ENCODE measurements at places on chromosomes 7 and 10.

DNA sequence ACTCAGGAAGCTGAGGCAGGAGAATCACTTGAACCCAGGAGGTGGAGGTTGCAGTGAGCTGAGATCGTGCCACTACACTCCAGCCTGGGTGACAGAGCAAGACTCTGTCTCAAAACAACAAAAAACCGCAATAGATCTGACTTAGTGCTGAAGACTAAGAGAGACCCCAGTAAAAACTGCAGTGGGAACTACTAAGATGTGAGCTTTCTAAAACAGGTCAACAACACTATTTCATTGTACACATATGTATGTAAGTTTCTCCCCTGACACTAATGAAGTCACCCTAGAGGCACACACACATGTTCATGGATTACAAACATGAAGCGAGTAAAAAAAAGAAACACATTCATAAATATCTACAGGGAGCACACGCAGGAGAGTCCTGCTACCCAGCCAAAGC lies 68.3 kb downstream of the PDE1C start:
- no peak for DNase-seq

- DNase-seq, result peak; percentile 21
These were observed 433.6 kb downstream of the ACTR3B start for GRCh38 chr7:153193144-153193595.

DNA sequence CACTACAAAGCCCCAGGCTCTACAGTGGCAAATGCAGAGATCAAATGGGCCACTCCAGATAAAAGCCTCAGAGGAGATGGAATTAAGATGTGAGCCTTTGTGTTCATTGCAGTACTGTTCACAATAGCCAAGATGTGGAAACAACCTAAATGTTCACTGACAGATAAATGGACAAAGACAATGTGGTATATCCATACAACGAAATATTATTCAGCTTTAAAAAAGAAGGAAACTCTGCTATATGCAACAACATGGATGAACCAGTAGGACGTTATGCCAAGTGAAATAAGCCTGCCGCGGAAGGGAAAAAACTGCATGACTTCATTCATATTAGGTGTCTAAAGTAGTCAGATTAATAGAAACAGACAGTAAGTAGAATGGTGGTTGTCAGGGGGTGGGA lies 170.5 kb upstream of the TBX20 start:
- no peak for DNase-seq

- DNase-seq, result peak; percentile 18
These were observed 8.0 kb upstream of the HSPB1 start for GRCh38 chr7:76294344-76295024.

DNA sequence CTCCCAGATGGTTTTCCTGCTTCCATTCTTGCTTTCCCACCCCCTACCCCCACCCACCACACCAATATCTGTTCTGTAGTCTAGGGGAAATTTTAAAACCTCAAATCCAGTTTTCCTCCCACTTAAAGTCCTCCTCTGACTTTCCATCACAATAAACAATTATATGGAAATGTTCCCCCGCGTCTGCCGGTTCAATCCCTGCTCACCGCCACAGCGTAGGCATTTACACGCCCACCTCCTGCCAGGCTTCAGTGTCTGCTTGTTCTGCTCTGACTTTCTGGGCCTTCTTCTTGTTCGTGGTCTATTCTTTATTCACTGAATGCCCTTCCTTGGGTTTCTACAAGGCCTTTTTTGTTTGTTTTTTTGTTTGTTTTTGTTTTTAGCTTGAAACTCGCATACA lies 633.0 kb upstream of the MKI67 start:
- DNase-seq, result no peak

GRCh38 chr7:1358376-1359050 lies 100.8 kb downstream of the MICALL2 start:
- DNase-seq, result no peak

- no peak for DNase-seq
These were observed 90.5 kb upstream of the FERD3L start for GRCh38 chr7:19235680-19236079.

GRCh38 chr10:75754096-75754831 lies 322.8 kb downstream of the LRMDA start:
- no peak for DNase-seq

DNA sequence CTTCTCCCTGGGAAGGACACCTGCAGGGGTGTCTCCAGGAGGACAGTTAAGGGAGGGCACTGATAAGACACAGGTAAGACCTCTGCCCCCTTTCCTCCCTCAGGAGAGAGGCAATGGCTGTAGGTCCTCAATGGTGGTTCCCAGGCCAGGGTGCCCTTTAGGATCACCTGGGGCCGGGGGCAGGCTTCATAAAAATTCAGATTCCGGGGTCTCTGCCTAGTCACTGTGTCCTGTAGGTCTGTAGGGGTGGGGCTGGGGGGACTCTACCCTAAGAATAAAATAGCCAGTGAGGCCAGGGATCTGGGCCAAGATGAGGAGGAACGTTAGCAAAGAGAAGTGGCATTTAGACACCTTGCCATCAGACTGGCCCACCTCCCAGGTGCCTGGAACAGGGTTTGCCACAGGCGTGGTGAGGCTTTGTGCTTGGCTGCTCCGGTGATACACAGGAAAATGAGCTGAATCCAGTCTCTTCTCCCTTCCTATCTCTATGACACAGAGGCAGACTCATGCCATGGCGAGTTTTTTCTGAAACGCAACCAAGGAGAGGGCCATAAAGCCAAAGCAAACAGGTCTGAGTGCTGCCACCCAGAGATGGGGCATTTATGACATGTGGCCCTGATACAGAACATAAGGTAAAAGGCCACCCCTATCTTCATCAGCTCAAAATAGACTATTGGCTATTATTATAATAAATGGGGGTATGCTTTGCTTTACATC lies 52.6 kb downstream of the SH3PXD2A start:
- no peak for DNase-seq

GRCh38 chr7:41255113-41255512 lies 447.8 kb downstream of the INHBA start:
- DNase-seq, result no peak

DNA sequence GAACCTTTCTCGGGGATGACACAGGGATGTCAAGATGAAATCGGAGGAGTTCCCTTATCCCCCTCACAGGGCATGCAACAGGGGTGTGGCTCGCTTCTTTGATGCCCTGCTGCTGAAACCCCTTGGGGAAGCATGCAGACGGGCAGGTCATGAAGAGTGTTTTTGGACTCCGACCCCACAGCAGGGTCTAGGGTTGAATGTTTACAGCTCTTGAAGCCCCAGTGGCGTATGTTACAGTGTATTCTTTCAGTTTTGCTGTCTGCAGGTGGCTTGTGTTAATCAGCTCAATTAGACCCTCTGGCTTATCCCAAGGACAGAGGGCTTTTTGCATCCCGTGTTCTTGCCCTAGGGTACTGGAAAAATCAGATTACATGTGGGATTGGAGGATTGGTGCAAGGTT lies 446.5 kb downstream of the LRMDA start:
- no peak for DNase-seq

DNA sequence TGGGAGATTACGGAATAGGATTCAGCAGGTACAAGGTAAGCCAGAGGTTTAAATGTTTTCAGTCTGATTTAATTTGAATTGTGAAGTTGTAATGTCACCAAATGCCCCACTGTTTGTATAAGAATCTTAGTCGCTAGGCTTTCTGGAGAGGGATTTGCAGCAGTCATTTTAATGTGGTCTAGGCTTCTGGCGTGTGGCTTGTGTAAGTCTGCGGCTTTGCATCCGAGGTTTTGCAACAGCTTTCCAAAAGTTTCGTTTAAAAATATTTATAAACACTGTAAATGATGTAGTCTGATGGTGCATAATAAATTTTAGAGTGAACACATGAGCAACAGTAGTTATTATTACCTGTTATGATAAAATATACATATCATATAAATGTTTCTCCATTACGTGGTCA lies 26.1 kb upstream of the BHLHA15 start:
- DNase-seq, result no peak

- peak; percentile 64 for DNase-seq
These were observed 17.4 kb downstream of the DDIT4 start for GRCh38 chr10:72291019-72291532.

Measured in activated CD4-positive, alpha-beta T cell treated with anti-CD3 and anti-CD28 coated beads, Interleukin-10, Interleukin-2, amounts not matched to agents 100 ng/mL and 50 ng/mL, durations not matched to agents 16 hours and 8 hours (primary cell).